ENCODE measurements at places on chromosomes 5 and 9.

- DNase-seq, result no peak
These were observed 134.9 kb upstream of the CDKN2B start for GRCh38 chr9:22143799-22144625.

GRCh38 chr9:131402073-131402472 lies 8.2 kb downstream of the PRRC2B start:
- no peak for DNase-seq

DNA sequence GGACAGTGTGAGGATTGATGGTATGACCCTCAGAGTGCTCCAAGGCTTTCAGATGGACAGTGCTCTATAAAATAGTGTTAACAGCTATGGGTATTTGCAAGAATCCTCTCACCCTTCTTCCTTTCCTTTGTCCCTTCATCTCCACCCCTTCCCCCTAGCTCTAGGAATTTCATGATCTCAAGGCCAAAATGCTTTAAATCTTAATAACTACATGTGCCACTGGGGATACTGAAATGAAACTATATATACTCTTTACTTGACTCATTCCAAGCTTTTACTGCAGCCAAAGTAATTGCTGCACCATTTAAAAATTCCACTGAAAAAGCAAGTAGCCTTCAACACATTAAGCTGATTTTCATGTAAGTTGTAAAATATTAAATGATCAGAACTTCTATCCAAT lies 361.6 kb upstream of the SLC30A5 start:
- no peak for DNase-seq

DNA sequence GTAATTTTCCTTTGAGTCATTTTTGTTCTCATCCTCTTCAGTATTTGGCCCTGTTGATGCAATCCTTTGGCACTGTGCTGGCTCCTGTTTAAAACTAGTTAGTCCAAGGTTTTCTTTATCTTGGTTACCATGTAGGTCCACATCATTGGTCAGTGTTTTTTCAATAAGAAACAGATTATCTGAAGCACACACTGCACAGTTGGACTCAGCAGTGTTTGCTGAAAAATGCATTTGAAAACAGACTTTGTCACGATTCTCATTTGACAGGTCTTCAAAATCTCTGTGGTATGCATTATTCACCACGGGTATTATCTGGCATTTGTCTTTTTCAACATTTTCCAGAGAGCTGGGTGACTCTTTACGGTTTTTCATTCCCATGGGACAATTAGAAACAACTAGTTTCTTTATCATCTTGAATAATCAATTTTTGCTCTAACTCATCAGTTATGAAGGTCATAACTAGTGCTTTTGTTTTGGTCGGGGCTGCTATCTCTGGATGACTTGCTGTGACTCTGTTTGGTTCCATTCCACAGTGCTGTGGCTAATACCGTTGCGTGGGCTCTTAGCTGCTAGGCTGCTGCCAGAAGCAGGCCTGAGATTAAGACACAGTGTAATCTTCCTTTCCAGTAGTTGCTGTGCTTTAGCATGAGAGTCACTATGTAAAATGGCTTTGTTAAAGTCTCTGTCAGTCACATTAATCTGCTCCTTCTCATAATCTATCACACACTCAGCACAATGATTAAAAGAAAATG lies 36.2 kb downstream of the NUDT12 start:
- no peak for DNase-seq

- no peak for DNase-seq
These were observed 84.3 kb downstream of the GHR start for GRCh38 chr5:42507451-42508097.

GRCh38 chr9:130670644-130671043 lies 6.2 kb downstream of the PRDM12 start:
- no peak for DNase-seq
